Natural killer cell (primary cell): ENCODE measurements at places on chromosomes 1 and 21.
A peak's percentile ranks its signal among the peaks of the same experiment; 100 is the strongest.

GRCh38 chr1:178548108-178548507, 35.2 kb downstream of the TEX35 start:
- no peaks in the 10 kb centered on the region for H3K27me3 ChIP-seq
- DNase-seq: no peak
- H3K4me3 ChIP-seq: no peak overlapping the region
- H3K36me3 ChIP-seq: no peaks in the 10 kb centered on the region

DNA sequence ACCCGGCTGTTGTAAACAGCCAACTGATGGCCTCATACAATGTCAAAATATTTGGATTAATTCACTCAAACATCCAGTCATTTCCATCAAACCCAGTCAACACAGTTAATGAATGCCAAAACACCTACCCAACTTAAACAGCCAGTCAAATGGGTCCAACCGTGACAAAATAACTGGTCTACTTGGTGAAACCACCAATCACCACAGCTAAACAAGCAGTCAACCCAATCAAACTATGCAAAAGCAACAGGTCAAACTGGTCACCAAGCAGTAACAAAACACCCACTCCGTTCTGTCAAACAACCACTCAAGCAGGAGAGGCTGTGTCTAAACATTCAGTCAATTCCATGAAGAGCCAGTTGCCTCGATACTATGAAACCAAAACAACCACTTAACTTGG, 119.2 kb downstream of the FOXD2 start:
- no peaks in the 10 kb centered on the region for H3K36me3 ChIP-seq
- H3K4me3 ChIP-seq: no peak overlapping the region
- no peak for DNase-seq
- no peak overlapping the region for H3K27ac ChIP-seq

GRCh38 chr1:187987236-187987776, 1158.6 kb downstream of the PLA2G4A start:
- H3K4me1 ChIP-seq: no peaks in the 10 kb centered on the region
- no peaks in the 10 kb centered on the region for H3K36me3 ChIP-seq
- no peak overlapping the region for H3K4me3 ChIP-seq
- DNase-seq: no peak

GRCh38 chr1:169892176-169892926, 1.3 kb downstream of the SCYL3 start:
- peak overlapping the region; percentile 94 for H3K4me3 ChIP-seq
- peak overlapping the region; percentile 91 for H3K27ac ChIP-seq

DNA sequence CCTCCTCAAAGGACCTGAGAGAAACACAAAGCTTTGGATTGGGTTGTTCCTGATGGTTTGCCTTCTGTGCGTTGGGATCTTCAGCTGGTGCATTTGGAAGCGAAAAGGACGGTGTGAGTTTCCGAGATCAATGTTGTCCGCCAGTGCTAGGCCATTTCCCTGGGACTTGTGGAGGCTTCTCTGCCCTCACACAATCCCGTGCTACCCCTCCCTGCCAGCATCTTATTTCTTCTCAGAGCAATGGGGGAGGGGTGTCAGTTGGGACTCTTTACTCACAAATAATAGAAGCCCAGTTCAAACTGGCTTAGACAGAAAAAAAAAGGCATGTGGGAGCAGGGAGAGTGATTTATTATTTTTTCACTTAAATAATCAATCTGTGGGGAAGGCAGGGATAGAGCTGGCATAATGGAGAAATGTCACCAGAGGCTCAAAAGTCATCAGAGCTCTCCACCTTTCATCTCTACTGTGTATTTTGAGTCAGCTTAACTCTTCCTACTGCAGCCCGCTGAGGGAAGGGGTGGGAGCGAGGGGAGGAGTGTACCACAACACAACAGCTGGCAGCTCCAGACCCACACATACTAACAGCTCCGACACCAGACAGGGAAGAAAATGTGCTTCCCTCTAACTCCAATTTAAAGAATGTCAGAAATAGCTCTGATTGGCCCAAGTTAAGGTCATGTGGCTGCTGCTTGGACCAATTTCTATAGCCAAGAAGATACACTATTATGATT, 22.4 kb downstream of the LY9 start:
- no peak overlapping the region for H3K4me3 ChIP-seq
- no peak overlapping the region for H3K27ac ChIP-seq
- no peaks in the 10 kb centered on the region for H3K4me1 ChIP-seq
- no peaks in the 10 kb centered on the region for H3K27me3 ChIP-seq

- no peak overlapping the region for H3K4me3 ChIP-seq
- no peaks in the 10 kb centered on the region for H3K27me3 ChIP-seq
- DNase-seq: no peak
- H3K36me3 ChIP-seq: no peaks in the 10 kb centered on the region
- H3K4me1 ChIP-seq: no peaks in the 10 kb centered on the region
These were observed 72.2 kb upstream of the RALGPS2 start for GRCh38 chr1:178652506-178653490.
